ENCODE measurements at places on chromosomes 2 and 18.

- no peak for DNase-seq
Measured at GRCh38 chr2:223104336-223105132, 52.5 kb downstream of the KCNE4 start.

DNA sequence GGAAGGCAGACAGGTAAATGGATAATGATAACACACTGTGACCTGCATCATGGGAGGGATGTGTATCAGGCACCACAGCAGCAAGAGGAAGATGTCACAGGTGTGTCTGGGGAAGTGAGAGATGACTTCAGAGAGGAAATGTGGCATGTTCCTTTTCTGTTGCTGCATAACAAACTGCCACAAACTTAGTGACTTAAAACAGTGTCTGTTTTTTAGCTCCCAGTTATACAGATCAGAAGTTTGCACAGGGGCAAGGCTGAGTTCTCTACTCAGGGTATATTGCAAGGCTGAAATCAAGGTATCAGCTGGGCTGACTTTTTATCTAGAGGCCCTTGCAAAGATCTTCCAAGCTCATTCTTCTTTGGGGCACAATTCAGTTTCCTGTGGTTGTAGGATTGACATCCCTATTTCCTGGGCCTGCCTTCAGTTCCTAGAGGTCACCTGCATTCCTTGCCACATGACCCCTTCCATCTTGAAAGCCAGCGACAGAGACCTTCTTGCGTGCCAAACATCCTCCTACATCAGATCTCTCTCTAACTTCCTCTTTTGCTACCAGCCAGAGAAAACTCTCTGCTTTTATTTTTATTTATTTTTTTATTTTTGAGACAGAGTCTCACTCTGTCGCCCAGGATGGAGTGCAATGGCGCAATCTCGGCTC lies 2.1 kb upstream of the MAP3K2 start:
- DNase-seq, result no peak

DNA sequence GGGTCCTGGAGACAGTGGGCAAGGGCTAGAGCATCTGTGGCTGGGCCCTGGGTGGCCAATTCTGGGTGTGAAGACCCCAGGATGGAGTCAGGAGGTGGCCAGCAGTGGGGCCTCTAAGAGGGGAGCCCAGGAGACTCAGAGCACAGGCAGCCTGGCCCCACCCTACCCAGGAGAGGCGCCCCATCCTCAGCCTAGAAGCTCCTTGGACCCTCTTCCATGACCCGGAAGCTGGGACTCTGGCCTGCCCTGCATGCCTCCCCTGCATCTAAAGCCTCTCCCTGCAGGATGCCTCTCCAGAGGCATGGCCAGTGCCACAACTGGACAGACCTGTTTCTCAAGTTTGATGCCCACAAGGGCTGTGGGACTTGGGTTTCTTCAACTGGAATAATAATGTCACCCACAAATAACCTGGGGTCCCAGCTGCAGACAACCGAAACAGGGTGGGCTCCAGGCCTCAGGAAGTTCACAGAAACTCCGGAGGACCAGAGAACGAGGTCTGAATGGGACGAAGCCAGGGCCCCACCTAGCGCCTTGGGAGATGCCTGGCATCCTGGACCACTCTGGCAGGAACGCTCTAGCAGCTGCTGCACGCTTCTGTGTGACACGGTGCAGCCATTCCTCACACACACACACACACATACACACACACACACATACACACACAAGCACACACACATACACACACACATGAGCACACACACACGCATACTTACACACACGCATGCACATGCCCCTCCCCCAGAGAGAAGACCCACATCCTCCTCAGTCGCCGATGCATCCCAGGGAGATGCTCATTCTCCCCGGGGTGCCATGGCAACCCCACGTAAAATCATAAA lies 16.4 kb downstream of the KCNIP3 start:
- DNase-seq, result peak; percentile 34

GRCh38 chr2:69588945-69589344 lies 54.6 kb downstream of the AAK1 start:
- DNase-seq, result no peak

- DNase-seq, result no peak
Measured at GRCh38 chr2:75643980-75644379, 2.6 kb upstream of the MRPL19 start.
